ENCODE measurements at places on chromosomes 4 and X.

DNA sequence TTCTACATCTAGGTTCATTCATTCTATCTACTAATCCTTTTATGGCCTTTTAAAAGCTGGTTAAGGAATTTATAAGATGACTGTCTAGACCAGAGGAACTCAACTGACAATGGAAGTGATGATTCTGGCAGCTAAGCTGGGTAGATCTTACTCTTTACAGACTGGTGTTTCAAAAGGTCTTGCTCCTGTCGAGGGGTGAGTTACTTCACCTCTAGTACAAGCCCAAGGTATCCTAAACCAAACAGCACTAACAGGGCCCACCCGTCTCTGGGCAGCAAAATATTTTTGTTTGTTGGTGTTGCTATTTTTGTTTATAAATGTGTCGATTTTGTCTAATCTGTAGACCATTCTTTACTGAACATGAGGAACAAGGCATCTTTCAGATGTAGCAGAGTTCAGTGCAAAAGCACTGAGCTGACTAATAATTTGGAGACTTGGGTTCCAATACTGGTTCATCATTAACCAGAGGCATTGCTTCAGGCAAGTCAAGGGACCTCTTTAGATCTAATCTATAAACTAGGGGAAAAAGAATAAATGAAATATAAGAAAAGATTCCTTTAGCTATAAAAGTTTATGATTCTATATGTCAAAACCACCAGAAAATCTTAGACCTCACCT, 90.3 kb upstream of the FRG1 start:
- DNase-seq: no peak

GRCh38 chrX:11363069-11363594, 69.9 kb downstream of the AMELX start:
- no peak for DNase-seq

GRCh38 chrX:21711848-21712197, 46.1 kb downstream of the SMPX start:
- DNase-seq: no peak

DNA sequence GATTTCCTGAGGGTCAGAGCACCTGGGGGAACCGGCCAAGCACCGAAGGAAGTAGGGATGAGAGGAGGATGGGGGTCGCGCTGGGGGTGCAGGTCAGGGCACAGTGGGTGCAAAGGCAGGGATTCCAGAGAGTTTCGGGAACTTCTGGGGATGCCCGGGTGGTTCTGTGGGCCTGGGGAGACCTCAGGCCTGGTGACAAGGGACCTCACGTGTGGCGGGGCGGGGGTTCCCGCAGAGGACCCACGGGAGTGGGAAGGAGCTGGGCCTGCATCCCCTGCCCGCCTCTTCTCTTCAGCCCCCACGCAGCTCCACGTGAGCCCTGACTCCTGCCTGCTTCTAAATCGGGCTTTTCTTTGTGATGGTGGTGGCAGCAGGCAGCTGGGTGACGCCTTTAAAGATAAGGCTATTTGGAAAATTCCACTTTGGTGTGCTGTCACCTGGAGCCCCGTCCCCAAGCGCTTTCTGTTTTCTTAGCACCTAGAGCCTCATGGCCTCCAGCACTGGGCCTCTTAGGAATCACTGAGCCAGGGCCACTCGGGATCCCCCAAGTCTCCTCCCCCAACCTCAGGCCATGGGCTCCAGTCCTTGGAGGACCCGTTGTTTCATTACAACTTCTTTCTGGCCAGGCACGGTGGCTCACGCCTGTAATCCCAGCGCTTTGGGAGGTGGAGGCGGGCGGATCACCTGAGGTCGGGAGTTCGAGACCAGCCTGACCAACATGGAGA, 7.1 kb upstream of the TBC1D14 start:
- DNase-seq: no peak

DNA sequence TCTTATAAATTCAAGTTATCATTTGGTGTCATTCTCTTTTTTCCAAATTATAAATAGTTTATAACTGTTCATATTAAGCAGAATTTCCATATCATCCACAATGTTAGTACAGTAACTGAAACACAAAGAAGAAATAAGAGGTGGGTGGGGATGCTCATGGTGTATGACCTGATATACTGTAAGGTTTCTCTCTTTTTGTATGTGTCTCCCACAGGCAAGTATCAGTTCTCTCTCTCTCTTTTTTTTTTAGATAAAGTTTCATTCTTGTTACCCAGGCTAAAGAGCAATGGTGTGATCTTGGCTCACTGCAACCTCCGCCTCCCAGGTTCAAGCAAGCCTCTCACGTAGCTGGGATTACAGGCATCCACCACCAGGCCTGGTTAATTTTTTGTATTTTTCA, 43.7 kb upstream of the UGT2A3 start:
- no peak for DNase-seq

- DNase-seq: no peak
Observed at GRCh38 chr4:133719098-133719497, 482.5 kb downstream of the PABPC4L start.

DNA sequence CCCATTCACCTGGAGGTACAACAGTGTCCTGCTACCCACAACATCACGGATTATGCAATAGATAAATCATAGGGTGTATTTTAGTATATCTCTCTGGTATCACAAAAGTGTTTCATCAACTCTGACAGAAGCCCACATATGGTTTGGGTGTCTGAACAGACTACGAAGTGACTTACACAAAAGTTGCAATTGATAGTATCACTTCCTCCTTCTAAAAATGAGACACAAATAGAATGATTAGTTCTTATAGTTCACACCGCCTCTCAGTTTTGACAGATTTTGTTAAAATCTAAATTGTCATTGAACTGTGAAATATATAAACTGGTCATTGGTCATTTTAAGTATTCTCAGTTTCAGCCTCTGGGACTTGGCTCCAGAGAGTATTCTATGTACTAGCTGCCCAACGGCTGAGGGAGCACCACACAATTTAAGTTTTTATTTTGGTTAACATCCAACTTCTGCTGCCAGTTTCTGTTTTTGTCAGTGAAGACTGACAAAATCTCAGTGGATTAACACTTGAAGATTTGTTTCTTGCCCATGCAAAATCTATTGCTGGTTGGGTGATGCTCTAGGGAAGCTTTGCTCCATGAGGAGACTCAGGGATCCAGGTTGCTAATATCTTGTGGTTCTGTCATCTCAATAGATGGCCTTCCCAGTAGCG, 113.8 kb upstream of the PUDP start:
- DNase-seq: no peak

GRCh38 chrX:86930419-86930818, 587.2 kb upstream of the KLHL4 start:
- DNase-seq: no peak
